ENCODE measurements at places on chromosomes 1 and 21.

- peak; percentile 81 for DNase-seq
Observed at GRCh38 chr1:16420424-16421118, 16.7 kb downstream of the SPATA21 start.

DNA sequence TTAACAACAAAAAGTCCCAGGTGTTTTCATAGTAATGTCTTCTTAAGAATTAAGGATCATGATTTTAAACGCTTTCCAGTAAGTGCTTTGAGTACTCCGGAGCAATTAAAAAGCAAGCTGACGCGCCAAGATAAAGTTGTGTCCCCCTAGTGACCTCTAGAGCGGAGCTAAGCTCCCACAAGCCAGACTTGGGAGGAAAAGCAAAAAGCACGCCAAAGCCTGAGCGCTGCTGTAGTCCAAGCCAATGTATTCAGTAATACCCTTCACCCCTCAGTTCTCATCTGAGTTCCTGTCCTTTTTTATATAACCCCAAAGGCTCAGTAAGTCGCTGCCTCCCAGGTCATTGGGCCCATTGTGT lies 3.5 kb upstream of the SLC44A5 start:
- no peak for DNase-seq

DNA sequence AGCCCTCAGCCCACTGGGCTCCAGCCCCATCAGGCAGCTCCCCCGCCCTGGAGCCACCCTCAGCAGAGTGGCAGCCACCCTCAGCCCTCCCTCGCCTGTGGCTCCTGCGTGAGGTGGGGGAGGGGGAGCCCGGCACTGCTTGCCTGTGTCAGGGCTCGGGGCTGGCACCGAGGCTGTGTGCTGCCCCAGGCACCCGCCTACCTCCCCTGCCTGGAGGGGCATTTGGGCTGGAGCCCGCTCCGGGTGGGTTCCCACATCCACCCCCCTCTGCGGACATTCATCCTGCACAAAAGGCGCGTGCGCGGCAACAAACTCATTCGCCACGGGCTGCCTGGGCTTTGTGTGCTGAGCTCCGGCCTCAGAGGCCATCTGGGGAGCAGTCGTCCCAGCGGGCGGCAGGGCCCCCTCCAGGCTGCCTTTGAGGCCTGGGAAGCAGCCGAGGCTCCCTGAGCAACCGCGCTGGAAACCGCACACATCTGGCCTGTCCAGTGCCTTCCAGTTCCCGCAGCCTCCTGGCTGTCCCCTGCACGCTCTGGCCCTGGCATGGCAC lies 12.6 kb upstream of the TNFRSF14 start:
- DNase-seq = peak; percentile 47

GRCh38 chr1:14552246-14552965 lies 46.1 kb upstream of the KAZN start:
- no peak for DNase-seq

GRCh38 chr1:235075048-235075776 lies 53.4 kb downstream of the TOMM20 start:
- DNase-seq = peak; percentile 85

GRCh38 chr21:35375115-35375514 lies 326.0 kb upstream of the RUNX1 start:
- no peak for DNase-seq

DNA sequence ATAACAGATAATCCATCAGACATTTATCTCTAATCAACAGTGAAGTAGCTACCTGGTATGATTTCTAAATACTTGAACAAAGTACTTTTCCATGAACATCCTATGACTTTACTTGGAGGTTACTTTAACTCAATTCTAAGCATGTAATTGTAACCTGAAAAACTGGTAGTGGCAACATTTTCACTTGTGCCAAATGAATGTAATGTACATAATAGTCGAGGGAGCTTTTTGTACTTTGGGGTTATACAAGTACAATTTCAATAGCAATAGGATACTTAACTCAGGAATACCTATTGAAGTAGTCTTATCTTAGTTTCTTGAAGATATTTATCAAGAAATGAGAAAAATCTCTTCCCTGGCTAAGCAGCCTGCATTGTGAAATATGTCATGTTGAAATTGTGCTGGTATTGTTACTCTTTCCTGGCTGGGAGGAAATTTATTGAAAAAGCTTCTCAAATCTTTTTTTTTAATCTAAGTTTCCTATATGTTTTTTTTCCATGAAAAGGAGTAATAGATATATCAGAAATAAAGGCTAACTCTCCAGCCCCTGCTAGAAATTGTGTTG lies 33.7 kb upstream of the CACYBP start:
- no peak for DNase-seq

DNA sequence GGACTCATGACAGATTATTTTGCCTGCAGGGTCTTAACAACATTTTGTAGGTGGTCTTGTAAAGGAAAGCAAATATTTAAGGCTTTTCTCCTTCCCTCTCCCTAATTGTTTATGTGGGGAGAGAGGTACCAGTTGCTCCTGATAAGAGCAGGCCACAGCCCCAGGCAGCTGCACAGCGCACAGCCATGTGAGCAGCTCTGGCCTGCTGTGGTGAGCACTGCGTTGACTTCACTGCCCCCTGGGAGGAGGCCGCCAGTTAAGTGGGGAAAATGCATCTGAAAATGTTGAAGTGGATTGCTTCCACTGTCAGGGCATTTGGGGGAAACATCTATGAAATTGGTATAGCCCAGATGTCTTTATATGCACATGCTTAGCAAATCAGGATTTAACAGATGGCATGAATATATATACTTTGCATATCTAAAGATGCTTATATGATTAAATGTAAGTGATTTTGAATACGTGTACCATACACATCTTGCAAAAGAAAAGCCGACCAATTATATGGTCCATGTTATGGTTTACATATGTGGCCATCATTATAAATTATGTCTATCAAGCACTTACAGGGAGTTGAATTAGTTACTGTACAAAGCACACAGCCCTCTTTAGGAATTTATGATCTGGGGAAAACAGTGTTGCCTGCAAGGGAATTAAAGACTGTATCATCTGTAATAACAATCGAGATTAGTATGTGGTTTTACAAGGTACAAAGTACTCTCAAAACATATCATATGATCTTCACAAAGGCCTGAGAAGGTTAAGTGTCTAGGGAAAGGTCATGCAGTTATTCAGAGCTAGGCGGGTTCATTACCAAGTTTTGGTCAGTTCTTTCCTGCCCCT lies 132.1 kb downstream of the RHOU start:
- DNase-seq = peak; percentile 38

DNA sequence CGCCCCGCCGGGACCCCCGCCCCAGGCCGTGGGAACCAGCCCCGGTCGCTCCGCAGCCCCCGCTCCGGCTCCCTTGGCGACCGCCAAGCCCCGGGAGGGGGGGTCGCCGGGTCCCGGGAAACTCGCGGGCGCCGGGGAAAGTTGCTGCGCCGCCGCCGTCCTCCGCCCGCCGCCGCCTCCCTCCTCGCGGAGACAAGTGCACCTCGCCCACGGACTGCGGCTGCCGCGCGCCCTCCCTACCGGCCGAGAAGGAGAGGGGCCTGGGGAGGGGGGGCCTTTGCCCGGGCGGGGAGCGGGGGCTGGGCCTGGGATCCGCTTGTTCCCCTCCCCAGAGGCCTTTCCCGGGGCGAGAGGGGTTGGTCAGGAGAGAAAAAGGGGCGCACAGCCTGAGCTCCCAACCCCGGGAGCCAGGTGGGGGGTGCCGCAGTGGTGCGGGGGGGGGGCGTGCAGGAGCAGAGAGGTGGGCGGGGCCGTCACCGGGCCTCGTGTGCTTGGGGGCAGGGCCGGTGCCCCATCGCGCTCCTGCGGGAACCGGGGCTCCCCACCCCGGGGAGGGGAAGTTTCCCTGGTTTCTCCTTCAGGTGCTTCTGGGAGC lies 592 bp downstream of the AGRN start:
- peak; percentile 58 for DNase-seq

- DNase-seq = no peak
Observed at GRCh38 chr1:199585392-199585791, 442.1 kb upstream of the NR5A2 start.

- no peak for DNase-seq
Observed at GRCh38 chr1:114345930-114346479, 165.0 kb downstream of the TRIM33 start.

DNA sequence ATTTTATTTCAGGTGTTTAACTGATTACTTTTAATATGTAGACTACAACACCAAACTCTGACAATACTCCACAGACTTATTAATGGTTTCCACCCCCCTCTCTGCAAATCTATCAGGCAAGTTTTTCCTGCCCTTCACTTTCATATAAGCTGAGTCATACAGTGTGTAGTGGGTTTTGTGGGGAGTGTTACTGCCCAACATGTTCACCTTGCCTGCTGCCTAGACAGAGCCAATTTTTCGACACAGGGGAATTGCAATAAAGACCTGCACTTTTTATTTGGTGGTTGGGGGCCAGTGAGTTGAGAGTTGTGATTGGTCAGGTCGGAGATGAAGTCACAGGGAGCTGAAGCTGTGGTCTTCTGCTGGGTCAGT lies 119.7 kb downstream of the PPIAL4G start:
- no peak for DNase-seq

GRCh38 chr1:84721152-84721551 lies 30.9 kb upstream of the SSX2IP start:
- no peak for DNase-seq

DNA sequence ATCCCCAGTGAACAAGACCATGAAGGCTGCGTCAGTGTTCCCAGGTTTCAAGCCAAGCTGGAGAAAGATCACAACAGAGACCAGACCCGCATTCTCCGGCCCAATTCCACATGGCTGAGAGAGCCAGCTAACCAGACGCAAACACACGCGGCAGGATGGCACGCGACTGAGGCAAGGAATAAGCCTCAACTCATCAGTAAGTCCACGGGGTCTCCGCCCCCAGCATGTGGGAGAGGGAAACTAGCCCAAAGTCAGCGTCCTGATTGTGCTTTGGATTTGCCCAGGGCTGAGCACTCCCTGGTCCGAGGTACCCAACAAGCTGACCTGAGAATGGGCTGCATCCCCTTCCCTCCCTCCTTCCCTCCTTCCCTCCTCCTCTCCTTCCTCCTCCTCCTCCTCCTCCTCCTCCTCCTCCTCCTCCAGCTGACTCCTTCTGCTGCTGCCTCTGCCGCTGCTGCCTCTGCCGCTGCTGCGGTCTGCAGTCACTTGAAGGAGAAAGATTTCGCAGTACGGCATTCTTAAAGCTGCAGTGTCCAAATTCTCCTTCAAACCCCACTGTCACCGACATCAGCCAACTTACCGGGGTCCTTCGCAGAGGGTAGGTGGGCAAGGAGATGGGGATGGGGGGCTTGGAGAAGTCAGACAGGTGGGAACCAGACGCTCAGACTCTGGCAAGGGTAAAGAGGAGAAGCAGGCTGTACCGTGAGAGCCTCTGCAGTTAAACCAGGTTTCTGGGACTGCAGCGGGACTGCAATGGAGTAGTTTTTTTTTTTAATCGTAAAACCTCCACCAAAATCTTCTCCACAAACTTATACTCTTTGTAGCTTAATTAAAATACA lies 33.0 kb upstream of the H6PD start:
- DNase-seq = peak; percentile 49

DNA sequence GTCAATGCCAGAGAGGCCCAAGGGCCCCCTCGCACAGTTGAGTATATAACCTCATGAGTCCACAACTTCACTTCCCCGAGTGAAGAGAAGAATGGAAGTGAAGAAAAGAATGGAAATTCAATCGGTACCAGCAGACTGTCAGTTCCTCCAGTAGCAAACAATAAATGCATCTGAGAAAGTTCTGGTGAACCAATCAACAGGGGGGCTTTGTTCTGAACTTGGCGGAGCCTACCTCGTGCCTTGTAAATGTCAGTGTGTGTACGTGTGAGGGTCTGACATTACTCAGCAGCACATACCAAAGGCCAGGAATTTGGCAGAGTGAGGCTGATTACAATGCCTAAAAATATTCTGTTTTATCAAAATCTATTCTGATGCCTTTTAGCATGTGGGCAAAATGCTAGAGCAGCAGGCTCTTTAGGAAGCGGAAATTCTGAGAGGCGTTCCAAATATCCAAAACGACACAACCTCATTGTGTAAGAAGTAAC lies 238.5 kb downstream of the LTN1 start:
- DNase-seq = no peak

GRCh38 chr1:212678456-212679410 lies 20.9 kb downstream of the BATF3 start:
- peak; percentile 22 for DNase-seq

DNA sequence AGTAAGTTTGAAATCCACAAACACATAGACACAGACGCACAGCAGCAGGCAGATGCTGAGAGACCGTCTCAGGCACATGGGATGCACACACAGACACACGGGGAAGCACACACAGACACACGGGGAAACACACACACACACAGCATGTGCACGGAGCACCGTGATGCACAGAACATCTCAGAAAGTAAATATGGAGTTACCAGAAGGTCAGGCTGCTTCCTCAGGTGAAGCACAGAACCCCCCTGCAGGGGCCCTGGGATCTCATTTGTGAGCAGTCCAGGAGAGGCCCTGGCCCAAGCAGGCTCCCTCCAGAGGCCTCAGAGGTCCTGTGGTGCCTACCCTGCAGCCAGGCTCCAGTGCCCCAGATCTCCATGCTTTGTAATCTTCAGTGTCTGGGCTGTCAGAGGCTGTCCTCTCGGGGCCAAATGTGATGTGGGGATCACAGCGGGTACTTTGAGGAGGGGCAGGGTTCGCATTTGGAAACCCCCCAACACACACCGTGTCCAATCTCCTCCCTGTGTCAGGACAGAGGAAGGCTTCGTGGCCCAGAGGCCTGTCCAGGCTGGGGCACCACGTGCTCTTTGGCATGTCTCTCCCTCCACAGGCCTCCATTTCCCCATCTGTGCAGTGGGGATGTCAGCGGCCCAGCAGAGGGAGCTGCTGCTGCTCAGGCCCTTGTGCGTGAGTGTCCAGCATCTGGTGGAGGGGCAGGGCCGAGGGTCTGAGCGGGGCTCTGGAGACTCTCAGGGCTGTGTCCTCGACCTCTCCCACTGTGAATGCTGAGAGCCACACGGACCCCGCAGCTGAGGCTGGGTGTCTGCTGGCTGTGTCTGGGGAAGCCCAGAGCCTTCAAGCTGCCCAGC lies 23.0 kb upstream of the PRSS38 start:
- DNase-seq = no peak

GRCh38 chr1:203057911-203058675 lies 27.7 kb downstream of the MYOG start:
- no peak for DNase-seq

- DNase-seq = no peak
Observed at GRCh38 chr1:216553766-216554165, 130.5 kb upstream of the USH2A start.

- no peak for DNase-seq
Observed at GRCh38 chr1:230141021-230141648, 74.1 kb downstream of the GALNT2 start.

DNA sequence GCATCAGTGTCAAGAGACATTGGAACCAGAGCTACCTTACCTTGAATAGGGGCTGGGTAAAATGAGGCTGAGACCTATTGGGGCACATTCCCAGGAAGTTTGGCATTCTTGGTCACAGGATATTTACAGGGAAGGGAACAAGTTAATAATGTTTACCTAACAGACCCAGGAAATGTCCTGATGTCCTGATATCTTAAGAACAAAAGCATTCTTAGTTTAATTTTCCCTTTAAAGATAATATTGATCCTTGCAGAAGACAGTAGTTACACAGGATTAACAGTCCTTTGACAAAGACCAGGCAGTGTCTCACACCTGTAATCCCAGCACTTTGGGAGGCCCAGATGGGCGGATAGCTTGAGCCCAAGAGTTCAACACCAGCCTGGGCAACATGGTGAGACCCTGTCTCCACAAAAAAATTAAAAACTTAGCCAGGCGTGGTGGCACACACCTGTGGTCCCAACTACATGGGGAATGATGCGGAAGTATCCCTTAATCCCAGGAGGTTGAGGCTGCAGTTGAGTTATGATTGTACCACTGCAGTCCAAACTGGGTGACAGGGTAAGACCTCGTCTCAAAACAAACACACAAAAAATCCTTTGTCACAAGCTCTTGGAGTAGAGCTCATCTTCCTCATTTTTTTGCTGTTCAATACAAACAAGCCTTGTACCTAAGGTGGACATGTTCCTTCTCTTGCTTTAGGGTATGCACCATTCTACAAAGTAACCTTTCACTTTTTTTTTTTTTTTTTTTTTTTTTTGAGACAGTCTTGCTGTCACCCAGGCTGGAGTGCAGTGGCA lies 1.3 kb upstream of the TOMM20 start:
- DNase-seq = no peak
